ENCODE measurements at places on chromosomes 16 and 17.
A peak's percentile ranks its signal among the peaks of the same experiment; 100 is the strongest.

- no peak for DNase-seq
These were observed 336.7 kb upstream of the ZFHX3 start for GRCh38 chr16:73384506-73385089.

GRCh38 chr17:52306314-52306713, 147.8 kb upstream of the CA10 start:
- no peak for DNase-seq

DNA sequence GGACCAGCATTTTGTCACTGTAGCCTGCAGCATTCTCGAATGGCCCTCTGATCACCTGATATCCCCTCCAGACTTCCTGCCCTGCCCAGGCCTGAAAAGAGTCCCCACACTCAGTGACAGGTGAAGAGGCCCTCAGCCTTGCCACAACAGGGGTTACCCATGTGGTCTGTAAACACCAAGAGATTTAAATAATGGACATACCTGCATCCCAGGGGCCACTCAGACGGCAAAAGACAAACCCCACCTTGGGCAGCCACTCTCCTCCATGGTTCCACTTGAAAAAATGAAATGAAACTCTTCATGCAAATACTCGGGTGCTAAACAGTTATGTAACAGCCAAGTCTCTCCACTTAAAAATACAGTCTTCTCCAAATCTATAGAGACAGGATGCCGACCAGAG, 22.9 kb upstream of the PECAM1 start:
- DNase-seq: no peak

GRCh38 chr17:82287868-82288801, 14.6 kb upstream of the CSNK1D start:
- no peak for DNase-seq

DNA sequence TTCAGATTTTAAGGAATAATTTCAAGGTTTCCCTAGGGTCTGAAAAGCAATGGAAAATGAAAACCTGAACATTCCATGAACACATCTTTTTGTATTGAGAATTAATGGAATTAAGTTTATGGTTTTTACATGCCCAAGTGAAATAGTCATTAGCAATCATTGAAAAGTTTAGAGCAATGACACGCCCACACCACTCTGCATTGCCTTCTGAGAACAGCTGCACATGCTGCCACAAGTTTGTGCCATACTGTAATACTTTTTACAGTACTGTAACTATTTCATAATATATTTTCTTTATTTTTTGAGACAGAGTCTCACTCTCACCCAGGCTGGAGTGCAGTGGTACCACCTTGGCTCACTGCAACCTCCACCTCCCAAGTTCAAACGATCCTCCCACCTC, 345.2 kb upstream of the PMFBP1 start:
- DNase-seq: no peak

DNA sequence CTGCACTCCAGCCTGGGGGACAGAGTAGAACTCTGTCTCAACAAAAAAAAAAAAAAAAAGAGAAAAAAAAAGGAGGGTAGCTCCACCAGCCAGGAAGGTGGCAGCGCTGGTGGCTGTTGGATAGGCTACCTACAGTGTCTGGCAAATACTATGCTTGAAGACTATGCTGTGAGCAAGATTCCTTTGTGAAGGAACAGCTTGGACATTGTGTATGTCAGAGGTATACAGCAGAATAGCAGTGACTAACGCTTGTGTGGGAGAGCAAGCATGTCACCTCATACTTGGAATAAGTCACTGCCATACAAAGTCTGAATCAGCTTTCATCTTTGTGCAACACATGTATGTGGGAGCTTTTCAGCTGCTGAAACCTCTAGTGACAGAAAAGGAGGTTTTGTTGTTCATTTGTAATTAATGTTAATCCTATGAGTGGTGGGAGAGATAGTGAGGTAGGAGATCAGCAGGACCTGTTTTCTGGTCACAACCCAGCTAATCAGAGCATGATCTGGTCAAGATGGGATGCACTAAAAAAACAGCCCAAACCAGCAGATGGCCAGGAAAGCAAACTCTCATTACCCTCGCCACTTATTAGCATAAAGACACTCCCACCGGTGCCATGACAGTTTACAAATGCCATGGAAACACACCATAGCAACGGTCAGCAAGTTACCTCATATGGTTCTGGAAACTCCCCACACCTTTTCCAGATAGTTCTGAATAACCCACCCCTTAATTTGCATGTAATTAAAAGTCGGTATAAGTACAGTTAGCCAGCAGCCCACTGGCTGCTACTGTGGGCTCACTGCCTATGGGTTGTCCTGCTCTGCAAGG, 6.8 kb upstream of the ITGAD start:
- DNase-seq: peak; percentile 49

GRCh38 chr17:19495828-19496528, 37.7 kb upstream of the SLC47A1 start:
- no peak for DNase-seq

DNA sequence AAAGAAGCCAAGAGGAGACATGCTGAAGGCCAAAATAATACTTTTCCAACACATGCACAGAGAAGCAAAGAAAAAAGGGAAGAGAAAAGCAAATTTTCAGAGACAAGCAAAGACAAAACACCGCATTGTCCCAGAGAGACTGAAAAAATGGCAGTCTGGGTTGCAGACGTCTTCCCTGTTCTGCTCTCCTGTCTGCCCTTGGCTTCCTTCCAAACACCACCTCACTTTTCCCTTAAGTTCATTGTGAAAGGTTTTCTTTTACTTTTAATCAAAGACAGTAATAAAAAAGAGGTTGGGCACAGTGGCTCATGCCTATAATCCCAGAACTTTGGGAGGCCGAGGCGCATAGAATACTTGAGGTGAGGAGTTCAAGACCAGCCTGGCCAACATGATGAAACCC, 21.2 kb upstream of the VAT1L start:
- no peak for DNase-seq

- DNase-seq: no peak
These were observed 243.5 kb downstream of the PRKCA start for GRCh38 chr17:66545918-66546317.

DNA sequence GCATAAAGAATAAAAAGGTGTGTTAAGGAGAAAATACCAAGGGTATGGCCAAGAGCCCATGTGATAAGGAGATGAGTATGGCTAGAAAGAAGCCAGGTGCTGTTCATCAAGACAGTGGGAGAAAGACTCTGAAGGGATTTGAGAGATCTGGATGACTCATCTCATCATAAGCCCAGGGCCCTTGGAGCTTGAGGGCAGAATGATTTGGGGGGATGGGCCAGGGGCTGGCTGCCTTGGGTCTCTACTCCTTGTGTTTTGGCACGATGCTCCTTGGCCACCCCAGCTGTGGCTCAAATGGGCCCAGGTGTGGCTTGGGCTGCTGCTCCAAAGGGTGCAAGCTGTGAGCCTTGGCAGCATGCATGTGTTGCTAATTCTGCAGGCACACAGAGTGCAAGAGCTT, 14.5 kb upstream of the TNFRSF13B start:
- no peak for DNase-seq

GRCh38 chr17:46733837-46734475, 84.5 kb downstream of the WNT3 start:
- DNase-seq: no peak
